Endothelial cell (in vitro differentiated cells): ENCODE measurements at places on chromosomes 13 and 19. TPM values are rescaled to one million over a fixed set of nuclear protein-coding genes. Genes with fewer than 3 reads are reported as not detected.

DNA sequence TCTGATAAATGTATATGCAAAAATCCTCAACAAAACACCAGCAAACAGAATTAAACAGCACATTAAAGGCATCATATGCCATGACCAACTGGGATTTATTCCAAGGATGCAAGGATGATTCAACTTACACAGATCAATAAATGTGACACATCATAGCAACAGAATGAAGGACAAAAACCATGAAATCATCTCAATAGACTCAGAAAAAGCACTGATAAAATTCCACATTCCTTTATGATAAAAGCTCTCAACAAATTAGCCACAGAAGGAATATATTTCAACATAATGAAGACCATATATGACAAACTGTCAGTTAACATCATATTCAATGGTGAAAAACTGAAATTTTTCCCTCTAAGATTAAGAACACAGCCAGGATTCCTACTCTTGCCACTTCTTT, 691.6 kb downstream of the DIAPH3 start:
- no peak overlapping the region for H3K4me3 ChIP-seq
- no peak for DNase-seq
- H3K27me3 ChIP-seq = no peaks in the 10 kb centered on the region
- no peaks in the 10 kb centered on the region for H3K36me3 ChIP-seq

DNA sequence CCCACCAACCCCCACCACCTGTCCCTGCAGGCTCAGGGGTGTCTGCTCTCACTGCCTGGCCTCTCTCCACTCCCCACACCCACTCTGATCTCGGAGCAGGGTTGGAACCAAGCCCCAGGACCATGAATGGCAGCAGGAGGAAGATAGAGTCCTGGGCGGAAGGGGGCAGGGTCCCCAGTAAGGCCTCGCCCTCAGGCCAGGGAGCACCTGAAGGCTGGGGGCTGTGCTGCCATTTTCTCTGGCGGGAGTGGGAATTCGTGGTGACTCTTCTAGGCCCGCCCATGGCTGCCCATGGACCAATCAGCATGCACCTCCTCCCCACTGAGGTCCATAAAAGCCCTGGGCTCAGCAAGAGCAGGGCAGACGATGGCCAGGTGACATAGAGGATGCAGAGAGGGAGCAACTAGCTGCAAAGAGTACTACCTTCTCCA, 25.0 kb downstream of the KBTBD6 start:
- H3K4me3 ChIP-seq = no peak overlapping the region
- H3K27me3 ChIP-seq = peaks cover 6% of the 10 kb centered on the region
- no peak overlapping the region for H3K27ac ChIP-seq
- DNase-seq = no peak

GRCh38 chr13:21913010-21913409, 242.1 kb downstream of the FGF9 start:
- peaks cover 9% of the 10 kb centered on the region for H3K4me1 ChIP-seq
- H3K27ac ChIP-seq = no peak overlapping the region
- peaks cover 1% of the 10 kb centered on the region for H3K27me3 ChIP-seq
- H3K36me3 ChIP-seq = no peaks in the 10 kb centered on the region
- peak; percentile 42 for DNase-seq

- no peaks in the 10 kb centered on the region for H3K4me1 ChIP-seq
- peak overlapping the region; percentile 51 for H3K4me3 ChIP-seq
- H3K27ac ChIP-seq = no peak overlapping the region
- peaks cover 2% of the 10 kb centered on the region for H3K27me3 ChIP-seq
These were observed 5.8 kb downstream of the CBARP start for GRCh38 chr19:1231729-1232637.

GRCh38 chr13:105783261-105783660, 752.2 kb downstream of the EFNB2 start:
- no peaks in the 10 kb centered on the region for H3K27me3 ChIP-seq
- H3K36me3 ChIP-seq = no peaks in the 10 kb centered on the region
- DNase-seq = no peak
- no peak overlapping the region for H3K27ac ChIP-seq
- H3K4me3 ChIP-seq = no peak overlapping the region

Gene FEM1A
- 12.0 TPM for total RNA-seq

Gene NLRP11
- not detected for total RNA-seq
